ENCODE measurements at places on chromosomes 11 and 22.

DNA sequence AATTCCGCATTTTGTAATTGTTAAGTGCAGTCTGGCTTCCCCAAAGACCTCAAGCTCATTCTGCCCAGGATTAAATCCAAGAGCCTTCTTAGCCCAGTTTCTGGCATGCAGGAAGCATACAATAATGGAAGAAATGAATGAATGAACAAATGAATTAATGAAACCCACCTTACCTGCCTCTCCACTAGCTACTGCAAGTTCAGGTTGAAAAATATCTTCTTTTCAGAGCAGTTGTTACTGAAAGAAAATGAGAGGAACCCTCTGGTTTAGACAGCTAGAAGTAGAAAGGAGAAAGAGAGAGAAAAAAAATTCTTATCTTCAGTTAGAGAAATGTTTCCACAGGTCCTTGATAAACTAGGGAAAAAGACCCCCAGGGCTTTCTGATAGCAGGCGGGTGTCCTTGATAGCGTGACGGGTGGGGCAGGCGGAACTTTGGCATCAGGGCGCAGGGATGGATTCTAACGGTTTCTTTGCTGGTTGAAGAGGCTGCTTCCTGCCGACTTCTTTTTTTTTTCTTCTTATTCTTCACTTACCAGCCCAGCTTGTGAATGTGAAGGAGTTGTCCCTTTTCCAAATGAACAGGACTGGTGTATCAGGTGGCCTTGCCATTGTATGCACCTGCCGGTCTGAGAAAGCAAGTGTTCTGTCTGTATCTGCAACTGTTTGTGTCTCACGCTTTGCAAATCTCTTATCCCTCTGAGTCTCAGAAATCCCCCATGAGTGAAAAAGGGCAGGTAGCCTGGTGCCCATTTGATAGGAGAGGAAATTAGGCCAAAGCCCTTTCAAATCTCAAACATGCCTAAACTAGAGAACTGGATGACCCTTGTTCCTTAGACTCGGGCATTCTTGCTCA lies 10.0 kb downstream of the LMO2 start:
- DNase-seq = no peak

DNA sequence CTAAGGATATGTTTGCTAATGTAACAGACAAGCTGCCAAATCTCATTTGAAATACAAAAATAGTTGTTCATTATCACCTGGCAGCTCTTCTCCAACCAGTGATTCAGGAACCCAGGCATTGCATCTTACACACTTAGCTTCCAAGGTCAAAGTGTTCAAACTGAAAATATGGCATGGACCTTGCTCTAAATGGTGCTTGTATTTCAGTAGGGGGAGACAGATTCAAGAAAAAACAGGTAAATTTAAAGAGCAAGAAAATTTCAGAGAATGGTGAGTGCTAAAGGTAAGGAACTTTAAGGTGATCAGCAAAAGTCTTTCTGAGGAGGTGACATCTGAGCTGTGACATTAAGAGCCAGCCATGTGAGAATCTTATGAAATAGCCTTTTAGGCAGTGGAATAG lies 82.8 kb upstream of the E2F8 start:
- no peak for DNase-seq

GRCh38 chr22:43400449-43400848 lies 11.4 kb upstream of the MPPED1 start:
- no peak for DNase-seq

GRCh38 chr22:47165338-47166032 lies 403.0 kb downstream of the TBC1D22A start:
- DNase-seq = no peak

DNA sequence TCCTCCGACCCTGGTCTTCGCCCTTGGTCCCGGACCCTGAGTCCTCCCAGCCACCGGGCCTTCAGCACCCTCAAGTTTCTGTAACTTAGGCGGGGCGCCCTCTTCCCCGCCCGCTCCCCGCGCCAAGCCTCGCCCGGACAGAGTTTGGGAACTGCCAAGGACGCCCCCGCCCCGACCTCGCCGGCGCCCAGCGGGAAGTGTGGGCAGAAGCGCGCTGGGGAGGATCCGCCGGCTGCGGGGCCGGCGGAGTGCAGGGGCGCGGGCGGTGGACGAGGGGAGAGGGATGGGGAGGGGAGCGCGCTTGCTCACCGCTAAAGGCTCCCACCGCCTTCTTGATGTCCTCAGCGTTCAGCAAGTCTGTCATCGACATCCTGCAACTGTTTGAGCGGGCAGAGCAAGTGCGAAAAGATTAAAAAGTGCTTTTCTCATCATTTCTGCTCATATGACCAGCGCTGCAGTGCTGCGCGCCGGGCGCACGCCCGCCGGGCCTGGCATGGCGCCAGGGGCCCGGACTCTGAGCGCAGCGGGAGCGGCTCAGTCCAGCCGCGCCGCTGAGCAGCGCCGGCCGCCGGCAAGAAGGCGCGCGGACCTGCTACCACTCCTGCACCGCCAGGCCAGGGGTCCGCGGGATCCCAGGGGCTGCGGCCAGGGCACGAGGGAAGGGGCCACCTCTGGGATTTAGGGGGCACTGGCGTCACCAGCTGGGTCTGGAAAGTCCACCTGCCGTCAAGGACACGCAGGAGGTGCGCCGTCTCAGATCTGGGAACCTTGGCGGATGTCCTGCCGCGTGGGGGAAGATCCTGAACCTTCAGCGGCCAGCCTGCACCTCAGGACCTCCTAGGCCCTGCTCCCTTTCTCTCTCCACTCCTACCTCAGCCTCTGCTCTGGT lies at the start of gene PVALB:
PVALB (minus strand) TSS at position 400 of the 889 bp plus-strand sequence; CDS start at position 370, 30 bp downstream.
- DNase-seq = no peak

DNA sequence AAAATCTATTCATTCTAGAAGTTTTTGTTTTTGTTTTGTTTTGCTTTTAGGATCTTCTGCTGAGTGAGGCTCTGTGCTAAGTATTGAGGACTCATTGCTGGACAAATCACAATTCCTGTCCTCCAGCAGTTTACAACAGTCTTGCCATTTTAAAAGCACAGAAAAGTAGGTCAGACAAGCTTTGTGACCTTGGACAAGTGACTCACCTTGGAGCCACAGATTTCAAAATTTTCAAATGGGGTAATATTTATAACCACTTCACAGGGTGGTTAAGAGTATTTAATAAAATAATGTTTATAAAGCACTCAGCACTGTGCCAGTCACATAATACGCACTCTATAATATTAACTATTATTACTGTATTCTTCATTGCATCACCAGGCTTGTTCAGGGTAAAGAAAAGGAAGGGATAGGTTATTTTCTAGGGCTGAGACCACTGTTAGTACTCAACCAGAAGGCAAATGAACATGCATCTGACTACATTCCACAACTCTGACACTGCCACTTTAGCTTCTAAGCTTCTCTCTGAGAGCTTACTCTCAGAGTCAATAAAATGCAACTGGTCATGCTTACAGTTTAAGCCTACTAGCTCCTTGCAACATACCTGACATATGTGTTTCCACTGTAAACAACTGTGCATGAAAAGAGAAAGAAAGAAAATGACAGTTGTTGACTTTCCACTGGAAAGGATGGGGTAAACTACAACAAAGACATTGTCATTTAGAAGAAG lies 63.2 kb upstream of the FIBIN start:
- DNase-seq = no peak

DNA sequence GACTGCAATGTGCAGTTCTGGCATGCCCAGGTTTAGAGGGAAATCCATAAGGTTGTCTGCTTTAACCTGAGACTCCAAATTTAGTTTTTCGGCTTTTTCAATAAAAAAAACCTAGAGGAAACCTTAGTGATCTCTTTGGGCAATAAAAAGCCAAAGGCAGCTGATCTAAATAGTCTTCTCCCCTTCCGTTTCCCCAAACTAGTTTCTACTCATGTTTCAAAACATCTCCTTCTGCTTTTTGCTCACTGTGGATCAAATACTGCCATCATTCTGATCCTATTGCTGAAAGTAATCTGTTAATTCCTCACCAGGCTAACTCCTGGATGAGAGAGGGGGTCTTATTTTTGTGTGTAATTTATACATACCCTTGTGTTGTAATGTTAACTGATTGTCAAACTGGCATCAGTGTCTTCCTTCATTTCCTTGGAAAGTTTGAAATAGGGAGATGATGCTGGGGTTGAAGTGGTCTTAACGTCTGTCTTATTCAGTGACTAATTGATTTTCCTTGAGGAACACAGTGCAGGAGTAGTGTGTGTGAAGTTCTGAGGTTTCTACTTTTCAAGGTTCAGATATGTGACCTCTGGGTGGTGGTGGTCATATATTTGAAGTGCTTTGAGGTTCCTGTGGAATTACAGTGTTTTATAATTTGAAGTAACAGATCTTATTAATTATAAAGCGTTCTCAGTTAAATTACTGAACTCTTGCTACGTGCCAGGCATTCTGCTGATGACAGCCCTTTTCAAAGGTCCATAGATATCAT lies 55.0 kb downstream of the ARHGAP42 start:
- DNase-seq = no peak

DNA sequence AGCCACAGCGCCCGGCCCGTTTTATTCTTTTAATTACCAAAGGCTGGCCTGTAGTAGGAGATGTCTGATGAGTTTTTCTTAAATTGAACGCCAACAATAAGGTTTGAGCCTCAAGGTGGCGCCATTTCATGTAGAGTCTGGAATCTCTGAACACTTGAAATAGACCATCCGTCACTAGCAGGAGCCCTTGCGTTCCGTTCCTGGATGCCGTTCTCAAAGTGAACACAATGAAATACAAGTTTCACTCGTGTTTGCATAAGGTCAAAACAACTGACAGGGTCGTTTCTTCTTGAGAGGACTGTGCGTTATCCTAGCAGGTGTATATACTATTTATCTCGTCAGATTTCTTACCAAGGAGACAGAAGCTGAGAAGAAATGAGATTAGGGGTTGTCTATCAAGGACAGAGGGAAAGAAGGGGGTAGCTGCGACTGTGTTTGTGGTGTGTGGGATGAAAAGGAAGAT lies 18.7 kb upstream of the SCGB1D1 start:
- peak; percentile 54 for DNase-seq

DNA sequence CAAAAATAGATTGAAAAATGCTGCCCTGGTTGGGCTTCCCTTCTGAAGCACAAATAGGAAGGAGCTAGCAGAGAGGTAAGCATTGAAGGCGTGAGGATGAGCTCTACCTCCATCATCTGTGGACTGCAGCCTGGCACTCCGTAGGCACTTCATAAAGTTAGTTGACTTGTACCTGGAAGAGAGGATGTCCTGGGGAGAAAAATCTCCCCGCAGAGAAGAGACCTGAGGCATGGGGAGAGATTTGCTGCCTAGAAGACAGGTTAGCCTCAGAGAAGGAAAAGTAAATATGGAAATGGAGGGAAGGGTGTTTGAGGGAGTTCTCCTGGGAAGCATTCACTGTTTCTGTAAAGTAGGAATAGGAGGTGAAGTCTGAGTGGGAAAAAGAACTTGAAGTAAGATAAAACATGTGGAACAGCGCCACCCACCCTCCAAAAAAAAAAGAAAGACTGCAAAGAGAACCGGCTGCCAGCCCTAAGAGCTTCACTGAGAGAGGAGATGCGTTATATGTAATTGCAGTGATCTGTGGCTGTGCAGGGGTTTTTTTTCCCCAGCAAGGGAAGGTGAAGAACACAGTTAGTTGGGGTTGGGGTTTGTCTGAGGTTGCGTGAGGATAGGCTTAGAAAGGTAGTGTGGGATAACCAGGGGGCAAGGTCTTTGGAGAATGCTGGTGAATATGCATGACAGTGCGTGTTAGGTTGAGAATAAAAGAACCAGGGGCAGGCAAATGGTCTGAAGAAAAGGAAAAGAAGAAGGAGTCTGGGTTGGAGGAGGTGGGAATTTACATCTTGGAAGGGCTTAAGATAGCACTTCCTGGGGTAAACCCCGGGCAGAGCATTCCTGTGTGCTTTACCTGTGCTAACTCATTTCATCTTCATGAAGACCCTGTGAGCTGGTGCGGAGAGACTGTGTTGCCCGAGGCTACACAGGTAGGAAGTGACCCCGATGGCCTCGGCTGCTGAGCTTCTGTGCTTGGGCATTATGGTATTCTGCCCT lies 16.0 kb downstream of the TNRC6B start:
- DNase-seq = no peak

GRCh38 chr11:8814209-8814922 lies 96.6 kb upstream of the AKIP1 start:
- DNase-seq = no peak

DNA sequence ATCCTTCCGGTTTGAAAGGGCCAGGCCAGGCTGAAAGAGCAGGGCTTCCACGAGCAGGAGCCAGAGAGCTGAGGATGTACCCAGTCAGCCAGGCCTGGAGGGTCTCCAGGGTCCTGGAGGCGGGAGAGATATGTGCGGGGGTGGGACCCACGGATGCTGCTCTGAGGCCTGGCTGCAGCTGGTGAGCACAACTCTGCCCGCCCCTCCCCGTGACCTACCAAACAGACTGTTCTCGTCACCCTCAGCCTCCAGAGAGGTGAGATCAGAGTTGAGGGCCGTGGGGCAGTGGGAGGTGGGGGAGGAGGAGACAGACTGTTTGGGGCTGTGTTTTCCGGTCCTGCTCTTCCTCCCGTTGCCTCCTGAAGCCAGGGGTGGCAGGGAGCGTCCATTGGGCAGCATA lies 42.2 kb downstream of the TRIOBP start:
- DNase-seq = no peak

DNA sequence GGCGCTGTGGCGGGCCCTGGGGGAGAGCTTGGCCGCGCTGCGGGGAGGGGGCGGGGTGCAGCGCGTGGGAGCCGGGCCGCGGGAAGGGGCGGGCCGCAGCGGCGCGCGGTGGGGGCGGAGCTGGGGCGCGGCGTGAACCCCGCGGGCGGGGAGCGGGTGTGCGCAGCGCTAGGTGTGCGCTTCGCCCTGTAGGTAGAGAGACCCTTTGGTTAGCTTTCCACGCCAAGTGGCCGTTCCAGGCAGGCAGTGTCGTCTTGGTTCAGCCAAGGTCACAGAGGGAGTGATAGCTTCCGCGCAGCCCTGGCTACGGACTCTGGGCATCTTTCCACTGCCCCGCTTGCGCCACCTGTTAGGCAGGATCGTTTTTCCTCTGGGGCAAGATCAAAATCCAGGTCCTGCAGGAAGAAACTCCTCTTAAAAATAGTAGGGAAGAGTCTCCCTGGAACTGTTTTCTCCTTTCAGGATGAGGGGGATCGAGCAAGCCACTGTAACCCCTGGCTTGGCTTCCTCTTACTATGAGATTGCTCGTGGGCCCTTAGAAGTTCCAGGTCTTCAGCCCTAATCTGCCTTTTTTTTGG lies 434 bp downstream of the BANF1 start:
- DNase-seq = no peak

GRCh38 chr11:128716661-128717210 lies 22.9 kb downstream of the FLI1 start:
- DNase-seq = peak; percentile 30

- no peak for DNase-seq
Measured at GRCh38 chr11:124674571-124674970, 867 bp downstream of the SPA17 start.

- no peak for DNase-seq
Measured at GRCh38 chr11:12973528-12974181, 35.5 kb upstream of the RASSF10 start.

DNA sequence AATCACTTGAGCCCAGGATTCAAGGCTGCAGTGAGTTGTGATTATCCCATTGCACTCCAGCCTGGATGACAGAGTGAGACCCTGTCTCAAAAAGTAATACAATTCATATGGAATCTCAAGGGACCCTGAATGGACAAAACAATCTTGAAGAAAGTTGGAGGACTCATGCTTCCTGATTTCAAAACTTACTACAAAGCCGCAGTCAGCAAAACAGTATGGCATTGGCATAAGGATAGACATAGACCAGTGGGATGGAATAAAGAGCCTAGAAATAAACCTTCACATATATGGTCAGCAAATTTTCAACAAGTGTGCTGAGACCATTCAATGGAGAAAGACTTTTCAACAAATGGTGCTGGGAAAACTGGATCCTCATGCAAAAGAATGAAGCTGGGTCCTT lies 2.5 kb downstream of the SELENOO start:
- DNase-seq = no peak

GRCh38 chr11:29251738-29252137 lies 765.1 kb downstream of the KCNA4 start:
- no peak for DNase-seq

- no peak for DNase-seq
Measured at GRCh38 chr11:11843642-11844041, 1.9 kb downstream of the USP47 start.

All from stimulated activated CD8-positive, alpha-beta memory T cell treated with anti-CD3 and anti-CD28 coated beads, Interleukin-7, amount 100 ng/mL, for 4 hours (primary cell).